ENCODE measurements at places on chromosomes 5 and 9. TPM values are rescaled to one million over a fixed set of nuclear protein-coding genes. Genes with fewer than 3 reads are reported as not detected.

The TTC23L gene
- 0.42 TPM for total RNA-seq

The ACTBL2 gene
- total RNA-seq = not detected

The ANGPTL2 gene
- total RNA-seq = 0.10 TPM

The STPG3 gene
- total RNA-seq = not detected

The FASTKD3 gene
- total RNA-seq = 5.5 TPM

The TMEM215 gene
- not detected for total RNA-seq

The SAXO1 gene
- total RNA-seq = not detected

The SPARC gene
- total RNA-seq = 494 TPM

The GRXCR2 gene
- total RNA-seq = not detected
